Left hindlimb (tissue), 1 donor: ENCODE measurements at places on chromosomes 5 and 9.

GRCh38 chr5:108521011-108521700 is 139.3 kb upstream of the FBXL17 start:
- no peak for DNase-seq

DNA sequence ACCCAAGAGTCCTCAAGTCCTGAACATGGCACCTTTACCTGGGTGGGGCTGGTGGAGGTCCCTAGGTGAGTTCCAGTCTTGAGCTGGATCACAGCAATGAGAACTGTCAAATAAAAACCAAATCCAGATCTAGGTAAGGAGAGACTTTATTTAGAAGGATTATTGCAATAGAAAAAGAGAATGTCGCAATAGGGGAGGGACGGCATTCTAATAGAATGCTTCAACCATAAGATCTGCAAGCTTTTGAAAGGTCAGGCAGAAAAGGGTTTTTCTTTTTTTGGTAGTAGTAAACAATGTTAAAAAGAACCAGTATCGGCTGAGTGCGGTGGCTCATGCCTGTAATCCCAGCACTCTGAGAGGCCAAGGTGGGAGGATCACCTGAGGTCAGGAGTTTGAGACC is 5.2 kb upstream of the GCNT1 start:
- DNase-seq: no peak

DNA sequence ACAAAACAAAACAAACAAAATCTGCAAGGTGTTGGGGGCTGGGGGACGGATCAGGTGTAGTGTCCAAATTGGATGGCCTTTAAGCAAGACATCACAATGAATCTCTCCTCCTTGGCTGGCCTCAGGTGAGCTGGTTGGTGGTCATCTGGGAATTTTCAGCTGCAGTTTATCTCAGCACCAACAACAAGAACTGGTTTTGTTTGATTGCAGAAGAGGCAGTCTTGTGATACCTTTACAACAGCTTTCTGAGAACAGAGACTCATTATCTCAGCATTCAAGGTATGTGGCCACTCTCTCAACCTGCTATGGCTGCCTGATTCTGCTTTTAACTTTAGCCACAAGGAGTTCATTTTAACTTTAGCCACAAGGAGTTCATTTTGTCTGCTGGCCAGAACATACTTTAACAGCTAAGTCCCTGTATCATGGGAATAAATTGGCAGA is 1543.4 kb downstream of the EFNA5 start:
- DNase-seq: no peak

GRCh38 chr5:55031492-55031891 is 7.4 kb downstream of the GZMK start:
- no peak for DNase-seq

- DNase-seq: no peak
These were observed 58.0 kb downstream of the DOCK2 start for GRCh38 chr5:169695025-169695625.

GRCh38 chr9:3687145-3687544 is 161.3 kb upstream of the RFX3 start:
- DNase-seq: no peak

DNA sequence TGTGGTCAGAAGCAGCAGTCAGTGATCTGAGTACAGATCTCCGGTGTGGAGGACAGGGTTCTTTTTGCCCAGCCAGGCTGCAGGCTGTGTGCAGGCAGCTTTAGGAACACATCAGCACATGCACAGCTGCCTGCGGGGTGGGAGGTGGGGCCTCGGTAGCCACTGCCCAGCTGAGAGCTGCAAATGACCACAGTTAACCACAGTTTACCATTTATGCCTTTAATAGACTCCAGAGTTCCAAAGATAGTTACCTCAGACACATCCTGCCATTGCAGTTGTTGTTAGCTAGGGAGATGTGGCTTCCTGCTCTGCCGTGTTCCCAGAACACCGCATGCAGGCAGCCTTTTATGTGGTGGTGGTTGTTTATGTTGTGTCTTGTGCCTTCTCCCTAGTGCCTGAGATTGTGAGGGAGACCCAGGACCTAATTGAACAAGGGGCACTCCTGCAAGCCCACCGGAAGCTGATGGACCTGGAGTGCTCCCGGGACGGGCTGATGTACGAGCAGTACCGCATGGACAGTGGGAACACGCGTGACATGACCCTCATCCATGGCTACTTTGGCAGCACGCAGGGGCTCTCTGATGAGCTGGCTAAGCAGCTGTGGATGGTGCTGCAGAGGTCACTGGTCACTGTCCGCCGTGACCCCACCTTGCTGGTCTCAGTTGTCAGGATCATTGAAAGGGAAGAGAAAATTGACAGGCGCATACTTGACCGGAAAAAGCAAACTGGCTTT is 10.2 kb downstream of the EXOC3 start:
- no peak for DNase-seq

GRCh38 chr5:31614151-31615020 is 24.5 kb upstream of the PDZD2 start:
- no peak for DNase-seq

DNA sequence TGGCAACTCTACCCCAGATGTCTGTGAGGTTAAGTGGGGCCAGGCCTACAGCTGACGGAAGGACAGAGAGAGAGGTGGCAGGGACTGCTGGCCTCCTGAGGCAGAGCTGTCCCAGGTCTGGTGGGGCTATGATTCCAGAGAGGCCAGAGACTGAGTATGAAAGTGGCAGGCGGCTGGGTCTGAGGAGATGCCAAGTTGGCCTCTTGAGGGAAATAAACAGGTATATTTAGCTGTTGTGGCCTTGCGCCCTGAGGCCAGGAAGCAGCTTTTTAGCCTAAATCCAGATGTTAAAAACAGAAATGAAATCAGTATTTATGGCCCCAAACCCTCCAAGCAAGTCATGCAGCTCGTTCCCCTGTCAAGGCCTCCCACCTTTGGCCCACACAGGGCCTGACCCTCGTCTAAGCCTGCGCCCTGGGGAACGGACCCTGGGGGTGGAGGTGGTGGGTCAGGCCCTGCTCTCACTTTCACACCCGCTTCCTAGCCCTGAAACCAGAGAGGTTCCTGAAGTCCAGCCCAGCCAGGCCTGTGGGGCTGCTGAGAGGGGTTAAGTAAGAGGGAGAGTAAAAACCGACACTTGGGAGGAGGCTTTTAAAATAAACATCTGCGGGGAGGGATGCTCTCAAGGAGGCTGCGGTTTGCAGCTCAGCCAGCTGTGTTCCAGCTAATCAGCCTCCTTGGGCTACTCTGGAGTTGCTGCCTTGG is 18.7 kb downstream of the PCDHGC5 start:
- DNase-seq: peak; percentile 88

DNA sequence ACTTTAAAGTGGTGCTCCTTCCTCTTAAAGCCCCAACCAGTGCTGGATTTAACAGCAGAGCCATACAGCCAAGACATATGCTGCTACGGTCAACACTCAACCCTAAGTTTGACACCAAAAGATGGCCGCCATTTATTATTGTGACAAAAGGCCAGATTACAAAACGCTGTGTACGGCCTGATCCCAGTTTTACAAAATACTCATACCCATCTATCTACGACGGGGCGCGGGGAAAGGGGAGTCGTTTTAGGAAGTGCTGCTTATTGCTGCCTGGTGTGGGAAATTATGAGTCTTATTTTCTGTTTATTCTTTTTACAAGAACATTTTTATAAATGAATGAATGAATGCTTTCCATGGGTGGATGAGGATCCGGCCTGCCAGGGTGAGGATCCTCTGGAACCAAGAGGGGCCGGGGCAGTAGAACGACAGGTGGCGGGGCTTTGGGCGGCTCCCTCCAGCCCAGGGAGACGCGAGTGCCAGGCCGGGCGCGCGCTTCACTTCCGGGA is 457 bp upstream of the IDNK start:
- DNase-seq: no peak

GRCh38 chr5:77852068-77852513 is 76.0 kb upstream of the TBCA start:
- no peak for DNase-seq

- no peak for DNase-seq
These were observed 1100.4 kb upstream of the EDIL3 start for GRCh38 chr5:85484982-85485574.

GRCh38 chr9:131627648-131628458 is 82.5 kb downstream of the PRRT1B start:
- DNase-seq: no peak

DNA sequence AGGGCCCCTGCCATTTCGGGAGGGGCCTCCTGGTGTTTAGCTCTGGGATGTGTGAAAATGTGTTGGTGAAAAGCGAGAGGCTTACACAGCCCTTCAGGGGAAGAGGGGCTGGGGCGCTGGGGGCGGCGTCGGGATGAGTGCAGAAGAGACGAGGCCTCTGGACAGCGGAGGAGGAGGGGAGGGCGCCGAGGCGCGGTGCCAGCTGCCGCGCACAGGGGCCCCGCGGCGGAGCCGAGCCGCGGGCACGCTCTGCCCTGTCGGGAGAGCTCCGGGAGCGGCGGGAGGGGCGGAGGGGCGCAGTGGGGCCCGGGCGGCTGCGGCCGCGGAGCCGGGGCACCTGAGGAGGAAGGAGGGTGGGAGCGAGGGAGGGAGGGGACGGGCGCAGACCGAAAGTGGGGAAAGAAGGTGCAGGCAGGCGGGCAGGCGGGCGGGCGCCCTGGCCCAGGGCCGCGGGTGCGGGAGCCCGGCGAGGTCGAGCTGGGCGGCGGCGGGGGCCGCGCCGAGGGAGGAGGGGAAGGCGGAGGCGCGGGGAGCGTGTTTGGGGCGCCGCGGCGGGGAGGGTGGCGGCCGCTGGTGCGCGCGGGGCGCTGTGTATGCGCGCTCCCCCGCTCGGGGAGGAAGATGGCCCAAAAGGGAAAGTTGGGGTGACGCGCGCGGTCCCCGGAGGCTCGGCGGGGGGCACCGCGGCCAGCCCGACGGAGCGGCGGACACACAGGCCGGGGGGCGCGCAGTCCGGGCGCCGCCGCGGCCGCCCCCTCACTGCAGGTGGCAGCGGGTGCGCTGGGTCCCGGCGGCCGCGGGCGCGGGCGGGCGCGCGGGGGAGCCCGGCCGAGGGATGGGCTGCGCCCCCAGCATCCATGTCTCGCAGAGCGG is at the start of gene PDE8B:
Gene PDE8B (plus strand): TSS at position 590 of the 873 bp plus-strand sequence. CDS start 246 bp downstream, at position 836.
- peak; percentile 37 for DNase-seq

DNA sequence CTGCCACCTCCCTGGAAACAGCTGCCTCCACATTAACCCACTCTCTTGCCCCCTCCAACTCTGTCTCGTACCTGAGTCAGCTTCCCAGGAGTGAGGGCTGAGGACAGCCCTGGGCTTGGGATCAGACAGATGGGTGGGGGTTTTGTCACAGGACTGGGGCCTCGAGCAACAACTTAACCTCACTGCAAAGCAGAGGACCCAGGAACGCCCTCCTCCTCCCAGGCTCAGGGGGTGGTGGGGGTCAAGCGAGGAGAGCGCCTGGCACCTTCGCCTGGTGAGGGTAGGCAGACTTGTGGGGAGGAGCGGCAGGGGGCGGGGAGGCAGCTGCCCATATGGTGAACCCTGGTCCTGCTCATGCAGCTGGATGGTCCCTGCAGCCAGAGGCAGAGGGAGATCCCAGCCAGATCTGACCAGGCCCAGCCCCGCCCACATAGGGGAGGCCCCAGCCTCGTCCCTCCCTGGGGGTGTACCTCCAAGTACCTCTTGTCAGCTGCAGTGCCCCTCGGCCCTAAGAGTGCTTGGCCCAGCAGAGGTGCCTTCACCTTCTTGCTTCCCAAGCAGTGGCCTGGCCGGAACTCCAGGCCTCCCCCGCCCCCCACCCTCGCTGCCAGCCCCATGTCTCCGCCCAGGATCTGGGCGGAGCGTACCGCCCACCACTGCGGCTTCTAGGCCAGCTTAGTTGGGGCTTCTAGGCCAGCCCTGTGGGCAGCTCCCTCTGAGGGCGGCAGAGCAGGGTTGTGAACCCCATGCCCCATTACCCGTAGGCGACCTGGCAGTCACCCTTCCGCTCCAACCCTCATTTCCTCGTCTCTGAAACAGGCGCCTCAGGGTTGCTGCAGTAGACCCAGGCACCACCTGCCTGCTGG is at the start of gene SARDH:
Gene SARDH (minus strand): TSS at position 579 of the 866 bp plus-strand sequence. CDS start 4,179 bp downstream, outside the sequence.
- DNase-seq: peak; percentile 80

GRCh38 chr5:167339205-167339604 is 952.2 kb upstream of the WWC1 start:
- DNase-seq: no peak

GRCh38 chr9:10168241-10168640 is 444.6 kb downstream of the PTPRD start:
- DNase-seq: no peak

- DNase-seq: no peak
These were observed 194.0 kb downstream of the EFNA5 start for GRCh38 chr5:107476783-107477182.
